Thyroid gland (tissue), 4 donors: ENCODE measurements at places on chromosomes 1 and 21.

DNA sequence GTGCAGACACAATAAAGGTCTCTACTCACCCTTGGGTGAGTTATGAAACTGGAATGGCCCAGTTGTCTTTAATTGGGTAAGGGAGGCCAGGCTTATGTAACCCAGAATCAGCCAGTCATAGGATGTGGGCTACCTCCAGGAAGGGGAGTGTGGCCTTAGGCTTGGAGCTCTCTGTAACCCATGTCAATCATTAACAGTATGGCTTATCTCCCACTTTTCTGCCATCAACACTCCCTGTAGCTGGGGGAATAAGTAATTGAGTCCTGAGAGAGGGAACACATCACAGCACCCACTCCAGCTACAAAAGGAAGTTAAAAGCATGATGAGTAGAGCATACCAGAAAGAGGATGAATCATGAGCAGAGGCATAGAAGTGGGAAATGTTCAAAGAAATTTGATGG lies 327.0 kb upstream of the DUSP10 start:
- DNase-seq: no peak

DNA sequence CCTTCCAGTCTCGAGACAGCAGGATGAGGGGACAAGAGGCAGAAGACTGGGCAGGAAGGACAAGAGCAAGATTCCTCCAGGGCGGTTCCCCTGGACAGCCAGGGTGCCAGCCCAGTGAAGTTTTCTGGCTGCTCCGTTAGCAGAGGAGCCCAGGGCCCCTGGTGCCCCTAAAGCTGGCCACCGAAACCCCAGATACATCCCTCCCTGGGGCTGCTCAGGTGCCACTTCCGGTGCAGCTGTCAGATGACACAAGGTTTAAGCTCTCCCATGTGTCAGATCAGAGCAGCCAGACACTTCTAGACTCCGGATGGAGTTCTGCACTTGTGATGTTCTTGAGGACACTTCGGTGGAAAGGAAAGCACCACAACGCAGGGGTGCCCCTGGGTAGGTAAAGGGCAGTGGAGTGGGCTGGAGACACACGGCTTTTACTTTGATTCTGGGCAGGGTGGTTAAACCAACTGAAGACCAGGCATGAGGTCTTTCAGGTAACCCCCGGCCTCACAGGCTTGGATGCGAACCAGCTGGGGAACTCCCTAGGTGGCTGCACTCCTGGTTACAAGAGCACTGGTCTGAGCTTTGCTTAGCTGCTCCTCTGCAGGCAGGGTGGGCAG lies 85.7 kb downstream of the ITPKB start:
- peak; percentile 49 for DNase-seq

DNA sequence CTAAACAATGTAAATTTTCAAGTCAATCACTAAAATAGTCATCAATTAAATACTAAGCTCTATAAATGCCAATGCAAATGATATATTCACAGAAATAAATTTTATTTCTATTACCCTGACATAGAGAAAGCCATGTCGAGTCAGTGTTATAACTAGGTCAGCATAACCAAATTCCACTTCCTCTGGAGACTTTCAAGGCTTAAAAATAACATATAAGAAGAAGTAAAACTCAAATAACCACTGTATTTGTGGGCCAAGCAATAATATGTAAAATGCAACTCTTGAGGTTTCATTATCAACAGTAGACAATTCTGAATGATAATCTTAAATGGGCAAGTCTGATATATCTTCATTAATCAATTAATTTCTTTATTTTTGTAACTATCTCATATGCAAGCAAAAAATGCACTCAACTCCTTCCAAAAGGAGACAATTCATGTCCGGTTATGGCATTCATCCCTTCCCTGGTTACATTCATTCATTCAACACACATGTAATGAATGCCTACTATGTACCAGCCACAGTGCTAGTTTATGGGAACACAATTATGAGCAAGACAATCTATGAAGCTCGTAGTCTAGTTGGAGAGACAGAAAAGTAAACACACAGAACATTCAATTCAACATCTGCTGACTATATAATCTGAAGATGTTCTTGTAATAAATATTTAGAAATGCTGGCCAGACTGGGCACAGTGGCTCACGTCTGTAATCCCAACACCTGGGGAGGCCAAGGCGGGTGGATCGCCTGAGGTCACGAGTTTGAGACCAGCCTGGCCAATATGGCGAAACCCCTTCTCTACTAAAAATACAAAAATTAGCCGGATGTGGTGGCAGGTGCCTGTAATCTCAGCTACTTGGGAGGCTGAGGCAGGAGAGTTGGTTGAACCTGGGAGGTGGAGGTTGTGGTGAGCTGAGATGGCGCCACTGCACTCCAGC lies 37.1 kb upstream of the CAP1 start:
- DNase-seq: no peak

DNA sequence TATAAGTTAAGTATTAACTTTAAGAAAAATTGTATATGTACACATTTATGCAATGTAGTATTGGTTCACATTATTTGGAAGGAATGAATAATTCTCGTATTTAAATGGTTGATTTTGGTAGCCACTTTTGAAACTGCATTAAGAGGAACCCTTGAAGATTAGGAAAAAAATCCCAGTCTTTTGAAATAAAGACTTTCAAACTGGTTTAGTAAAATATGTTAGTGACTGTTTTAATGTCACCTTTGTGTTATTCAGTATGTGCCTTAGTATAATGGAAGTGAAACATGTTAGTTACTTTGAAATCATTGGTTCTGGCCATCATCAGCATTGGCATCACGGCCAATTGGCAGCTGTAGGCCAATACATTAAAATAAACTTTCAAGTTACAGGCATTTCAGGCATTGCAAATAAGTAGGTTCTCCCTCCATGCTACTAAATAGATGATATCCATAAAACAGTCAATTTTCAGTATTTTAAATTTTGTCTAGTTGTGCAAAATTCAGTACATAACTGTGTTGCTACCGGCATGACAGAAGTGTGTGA lies 4.4 kb downstream of the MIER1 start:
- no peak for DNase-seq

- no peak for DNase-seq
These were observed 639 bp downstream of the NUP133 start for GRCh38 chr1:229507502-229507901.
